Fibroblast of lung (primary cell): ENCODE measurements at places on chromosomes 11 and 22. TPM values are rescaled to one million over a fixed set of nuclear protein-coding genes. Genes with fewer than 3 reads are reported as not detected.

DNA sequence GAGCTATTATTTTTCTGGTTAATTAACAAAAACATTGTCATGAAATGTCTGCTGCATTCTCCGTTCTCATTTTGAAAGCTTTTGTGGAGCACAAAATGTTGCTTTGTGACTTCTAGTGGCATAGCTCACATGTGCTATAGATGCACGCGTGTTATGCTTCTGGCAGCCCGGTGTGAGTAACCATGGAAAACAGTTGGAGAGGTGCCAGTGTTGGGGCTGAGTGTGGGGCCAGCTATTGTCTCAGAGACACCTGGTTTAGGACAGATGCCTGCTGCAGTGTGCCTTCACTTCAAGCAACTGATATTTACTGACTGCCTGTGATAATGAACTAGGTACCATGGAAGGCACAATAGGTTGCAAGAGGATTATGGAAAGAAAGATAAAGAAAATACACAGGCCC is 760.6 kb downstream of the NTM start:
- DNase-seq: no peak

IL18BP gene
- total RNA-seq: 1.5 and 2.5 TPM in 2 replicates

PNPLA5 gene
- under 0.01 and 0.33 TPM in 2 replicates for total RNA-seq

FGF3 gene
- total RNA-seq: not detected in 2 replicates

ACRV1 gene
- total RNA-seq: 0.26 TPM in 1 of 2 replicates, not detected in the other
